ENCODE measurements at places on chromosomes 2 and 18.

DNA sequence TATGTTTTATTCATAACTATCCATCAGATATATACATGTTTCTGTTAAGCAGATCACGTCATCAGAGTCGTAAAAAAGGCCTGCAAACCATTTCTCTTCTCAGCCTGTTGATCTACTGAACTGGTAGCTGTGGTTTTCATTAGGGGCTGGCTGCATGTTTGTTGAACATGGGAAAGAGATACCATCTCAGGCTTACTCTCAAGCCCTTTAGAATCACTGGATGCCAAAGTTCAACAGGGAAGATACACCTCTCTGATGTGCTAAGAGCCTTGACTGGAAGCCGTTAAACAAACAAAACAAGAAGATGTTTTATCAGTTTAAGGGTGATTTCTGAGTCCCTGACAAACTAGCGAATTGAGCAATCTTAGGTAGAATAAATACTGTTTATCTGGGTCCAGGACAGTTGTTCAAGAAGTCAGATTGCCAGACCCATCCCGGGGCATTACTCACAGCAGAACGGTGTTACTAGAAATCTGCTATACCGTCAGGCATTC lies 94.5 kb upstream of the LMAN1 start:
- DNase-seq: no peak

DNA sequence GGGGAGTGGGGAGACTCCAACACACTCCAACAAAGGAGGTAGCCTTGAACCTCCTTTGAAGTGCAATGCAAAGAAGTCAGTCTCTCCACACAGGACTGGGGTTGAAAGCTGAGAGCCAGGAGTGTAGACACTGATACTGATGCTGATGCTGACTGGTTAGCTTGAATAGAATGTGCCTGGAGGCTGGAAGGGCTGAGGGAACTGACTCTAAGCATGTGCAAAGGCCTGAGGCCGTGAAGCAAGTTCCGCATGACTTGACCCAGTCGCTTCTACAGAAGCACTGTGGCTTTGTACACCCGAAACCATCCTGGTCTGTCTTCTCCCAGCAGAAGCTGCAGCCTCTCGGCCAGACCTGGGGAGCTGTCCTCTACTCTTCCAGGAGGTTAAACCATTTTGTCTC lies 10.4 kb downstream of the FOXI3 start:
- DNase-seq: no peak

DNA sequence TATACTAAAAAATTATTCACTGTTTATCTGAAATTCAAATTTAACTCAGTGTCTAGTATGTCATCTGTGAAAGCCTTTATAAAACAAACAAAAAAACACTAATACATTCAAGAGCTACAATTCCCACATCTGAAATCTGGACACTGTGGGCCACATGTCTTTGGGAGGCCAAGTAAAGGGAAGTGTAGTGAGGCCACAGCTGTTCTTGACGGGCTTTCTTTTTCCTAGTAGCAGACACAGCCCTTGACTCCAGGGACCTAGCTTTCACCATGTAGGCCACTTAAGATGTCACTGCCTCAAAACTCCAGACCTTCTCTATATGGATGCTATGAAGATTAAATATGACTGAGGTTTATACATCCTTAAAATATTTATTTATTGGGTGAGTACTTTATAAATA lies 91.1 kb downstream of the RBMS1 start:
- DNase-seq: no peak

DNA sequence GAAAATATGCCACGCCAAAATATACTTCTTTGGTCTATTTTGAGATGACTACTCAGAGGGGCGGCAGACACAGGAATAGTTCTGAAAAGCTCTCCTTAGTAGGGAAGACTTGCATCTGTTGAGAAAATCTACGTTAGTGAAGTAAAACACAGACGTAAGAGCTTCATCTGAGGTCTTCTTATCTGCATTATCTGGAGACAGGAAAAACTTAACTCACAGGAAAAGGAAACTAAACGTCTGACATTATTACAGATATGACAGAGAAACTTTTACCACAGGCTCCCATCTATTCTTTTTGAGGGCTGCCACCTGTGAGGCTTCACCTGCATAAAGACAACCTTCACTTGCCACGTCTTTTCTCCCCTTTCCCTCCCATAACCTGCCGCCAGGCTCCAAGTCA lies 1295.7 kb downstream of the LRP1B start:
- DNase-seq: no peak

DNA sequence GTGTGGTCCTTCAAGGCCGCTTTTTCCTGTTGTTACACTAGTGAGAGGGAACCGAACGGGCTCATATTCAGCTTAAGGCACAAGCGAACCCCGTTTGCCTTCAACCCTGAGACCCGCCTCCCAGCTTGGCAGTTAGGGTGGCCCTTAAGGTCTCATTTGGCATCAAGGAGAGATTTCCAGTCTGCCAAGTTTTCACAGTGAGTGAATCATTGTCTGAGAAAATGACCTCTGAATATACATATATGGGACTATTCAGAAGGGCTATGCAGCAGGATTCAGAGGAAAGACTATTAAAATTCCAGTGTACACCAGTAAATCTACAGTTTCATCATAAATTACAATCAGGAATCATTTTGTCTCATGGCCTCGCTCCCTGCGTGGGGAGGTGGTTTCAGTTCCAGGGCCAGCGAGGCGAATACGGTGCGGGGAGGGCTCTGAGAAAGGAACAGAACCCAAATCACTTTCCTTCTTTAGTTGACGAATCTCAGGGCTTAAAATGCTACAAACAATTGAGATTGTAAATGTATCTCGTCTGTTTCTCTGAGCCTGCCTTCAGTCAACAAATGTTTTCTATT lies 231.4 kb downstream of the FAM210A start:
- DNase-seq: no peak

DNA sequence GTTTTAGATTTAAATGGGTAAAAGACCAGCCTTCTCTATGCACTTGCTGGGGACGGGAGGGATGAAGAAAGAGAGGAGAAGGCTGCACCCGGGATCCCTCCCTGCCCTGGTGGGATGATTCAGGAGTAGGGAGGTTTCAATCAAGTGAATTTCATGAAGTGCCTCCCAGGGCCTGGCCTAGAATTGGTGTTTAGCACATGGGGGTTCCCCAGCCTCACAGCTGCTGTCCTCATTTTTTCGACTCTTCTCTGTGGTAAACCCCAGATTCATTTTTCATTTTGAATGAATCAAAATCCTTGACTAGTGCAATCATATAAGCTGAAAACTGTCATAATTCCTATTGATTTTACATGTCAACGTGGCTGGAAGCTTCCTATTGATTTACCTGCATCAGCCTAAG lies 81.1 kb downstream of the LPIN1 start:
- DNase-seq: peak; percentile 16

DNA sequence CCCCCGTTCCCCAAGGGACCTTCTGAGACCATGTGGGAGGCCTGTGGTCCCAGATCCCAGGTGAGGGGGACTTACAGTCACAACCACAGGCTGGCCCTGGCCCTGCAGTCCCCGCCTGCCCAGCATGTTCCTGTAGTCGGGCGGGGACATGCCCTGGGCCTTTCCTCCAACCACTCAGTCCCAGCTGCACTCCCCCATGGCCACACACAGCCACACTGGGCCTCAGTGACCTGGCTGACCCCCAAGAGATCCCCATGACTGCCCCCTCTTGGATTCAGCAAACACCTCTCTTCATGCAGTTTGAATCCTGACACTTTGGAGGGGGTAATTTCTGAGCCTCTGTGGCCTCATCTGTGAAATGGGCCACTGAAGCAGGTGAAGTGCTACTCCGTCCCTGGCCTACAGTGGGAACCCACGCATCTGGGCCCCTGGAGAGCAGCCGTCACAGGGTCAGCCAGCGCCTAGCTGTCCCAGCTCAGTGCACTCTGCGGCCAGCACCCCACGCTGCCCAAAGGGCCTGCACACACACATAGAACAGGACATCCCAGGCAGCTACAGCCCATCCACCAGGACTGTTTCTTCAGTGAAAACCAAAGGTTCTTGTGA lies 12.7 kb upstream of the ARHGEF4 start:
- DNase-seq: no peak

DNA sequence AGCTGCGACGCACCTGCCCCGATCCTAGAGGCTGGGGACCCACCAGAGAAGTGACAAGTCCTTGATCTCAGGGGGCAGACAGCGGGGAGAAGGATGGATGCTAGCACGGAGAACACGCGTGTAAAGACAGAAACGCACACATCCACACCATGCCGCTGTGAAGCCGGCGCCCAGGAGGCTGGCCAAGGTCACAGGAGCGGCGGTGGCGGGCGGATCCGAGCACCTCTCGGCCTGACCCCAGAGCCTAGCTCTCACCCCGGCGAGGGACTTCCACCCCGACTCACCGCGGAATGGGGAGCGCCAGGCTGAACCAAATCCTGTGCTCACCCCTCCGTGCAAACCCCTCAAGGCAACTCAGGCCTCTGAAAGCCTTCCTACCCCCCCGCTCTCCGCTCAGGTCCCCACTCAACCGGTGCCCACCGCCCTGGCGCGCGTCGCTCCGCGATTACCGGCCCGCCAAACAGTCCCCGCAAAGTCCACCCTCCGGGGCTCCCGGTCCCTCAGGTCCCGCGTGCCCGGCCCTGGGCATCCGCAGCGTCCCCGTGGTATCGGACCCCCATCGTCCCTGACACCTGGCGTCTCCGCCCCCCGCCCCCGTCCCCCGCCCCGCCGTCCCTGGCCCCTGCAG lies 460 bp upstream of the LRRFIP1 start:
- no peak for DNase-seq

- DNase-seq: no peak
These were observed 30.1 kb upstream of the MBOAT2 start for GRCh38 chr2:9033385-9034168.

DNA sequence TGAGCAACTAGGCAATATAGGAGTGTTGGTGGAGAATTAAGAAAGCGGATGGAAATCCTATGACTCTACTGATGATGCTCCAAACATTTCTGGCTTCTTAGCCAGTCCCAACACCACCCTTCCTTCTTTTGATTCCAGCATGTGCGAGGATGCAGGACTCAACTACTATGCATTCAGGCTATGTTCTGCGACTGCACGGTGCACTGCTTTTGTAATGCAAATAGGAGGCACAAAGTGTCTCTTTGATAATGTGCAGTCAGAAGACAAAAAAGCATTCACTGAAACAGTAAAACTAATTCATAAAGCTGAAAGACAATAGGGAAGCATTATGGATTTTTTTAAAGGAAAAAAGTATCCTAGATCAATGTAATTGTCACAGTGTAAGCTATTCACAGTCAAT lies 106.7 kb downstream of the MEIS1 start:
- DNase-seq: no peak

DNA sequence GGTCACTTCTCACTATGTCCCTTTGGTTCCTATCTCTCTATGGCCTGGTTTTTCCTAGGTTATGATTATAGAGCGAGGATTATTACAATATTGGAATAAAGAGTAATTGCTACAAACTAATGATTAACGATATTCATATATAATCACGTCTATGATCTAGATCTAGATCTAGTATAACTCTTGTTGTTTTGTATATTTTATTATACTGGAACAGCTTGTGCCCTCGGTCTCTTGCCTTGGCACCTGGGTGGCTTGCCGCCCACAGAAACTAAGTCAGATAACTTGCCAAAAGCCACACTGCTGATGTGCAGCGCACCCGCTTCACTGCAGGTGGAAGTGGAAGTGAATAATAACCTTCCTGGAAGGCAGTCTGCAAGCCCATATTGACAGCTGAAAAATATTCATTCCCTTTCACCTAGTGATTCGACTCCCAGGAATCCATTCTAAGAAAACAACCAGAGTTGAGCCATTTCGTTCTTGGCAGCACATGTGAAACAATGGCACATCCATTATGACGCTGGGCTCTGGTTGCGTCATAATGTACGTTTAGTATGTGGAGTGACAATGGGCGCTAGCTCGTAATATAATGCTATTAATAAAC lies 725 bp upstream of the ANKRD53 start:
- no peak for DNase-seq

GRCh38 chr18:23196119-23197007 lies 61.1 kb downstream of the CABLES1 start:
- no peak for DNase-seq

DNA sequence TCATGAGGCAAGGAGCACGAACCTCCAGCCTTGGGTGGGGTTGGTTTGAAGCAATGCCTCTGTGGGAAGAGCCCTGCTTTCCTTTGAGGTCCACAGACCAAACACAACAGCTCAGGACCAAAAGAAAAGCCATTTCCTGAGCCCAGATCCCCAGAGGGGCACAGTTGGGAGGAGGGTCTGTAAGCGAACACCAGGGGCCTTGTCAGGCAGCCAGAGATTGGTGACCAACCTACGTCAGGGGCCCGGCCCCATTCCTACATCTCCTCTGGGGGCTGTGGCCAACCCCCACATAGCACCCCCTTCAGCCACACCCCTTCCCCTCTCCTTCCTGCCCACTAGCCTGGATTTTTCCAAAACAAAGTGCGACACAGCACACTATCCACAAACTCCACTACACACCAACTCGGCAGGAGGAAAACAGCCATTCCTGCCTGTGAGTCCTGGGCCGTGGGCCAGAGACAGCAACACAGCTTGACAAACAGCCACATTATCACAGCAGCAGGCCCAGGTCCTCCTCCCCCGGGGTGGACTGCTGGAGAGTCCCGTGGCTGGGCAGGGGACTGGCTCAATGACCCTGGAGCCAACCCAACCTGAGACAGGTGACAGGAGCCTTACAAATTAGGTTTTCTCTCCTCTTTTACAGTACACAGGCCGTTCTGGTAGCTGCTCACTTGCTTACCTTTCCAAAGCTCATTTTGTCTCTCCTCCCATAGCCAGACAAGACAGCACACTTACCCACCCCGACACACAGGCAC lies 98.8 kb downstream of the TNS1 start:
- no peak for DNase-seq

- no peak for DNase-seq
These were observed 93.8 kb upstream of the LDAH start for GRCh38 chr2:20916604-20917286.

DNA sequence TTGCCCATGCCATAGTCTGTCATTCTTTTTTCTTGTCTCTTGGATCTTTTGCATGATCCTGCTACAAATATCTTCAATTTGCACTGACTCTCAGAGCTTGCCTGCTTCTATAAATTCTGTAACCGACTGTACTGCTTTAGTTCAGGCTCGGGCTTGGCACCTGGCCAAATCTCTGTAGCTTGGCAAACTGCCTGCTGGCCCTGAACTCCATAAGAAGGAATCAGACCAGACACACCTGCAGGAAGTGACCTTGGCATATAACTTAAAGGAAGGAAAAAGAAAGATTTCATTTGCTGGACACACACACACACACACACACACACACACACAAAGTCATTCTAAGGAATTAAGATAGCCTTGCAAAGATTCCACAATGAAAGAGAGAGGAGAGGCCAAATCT lies 291.2 kb upstream of the DDX18 start:
- DNase-seq: no peak

- DNase-seq: no peak
These were observed 3.7 kb downstream of the DYM start for GRCh38 chr18:49456794-49457193.
